ENCODE measurements at places on chromosomes 12 and 14. TPM values are rescaled to one million over a fixed set of nuclear protein-coding genes. Genes with fewer than 3 reads are reported as not detected.

DNA sequence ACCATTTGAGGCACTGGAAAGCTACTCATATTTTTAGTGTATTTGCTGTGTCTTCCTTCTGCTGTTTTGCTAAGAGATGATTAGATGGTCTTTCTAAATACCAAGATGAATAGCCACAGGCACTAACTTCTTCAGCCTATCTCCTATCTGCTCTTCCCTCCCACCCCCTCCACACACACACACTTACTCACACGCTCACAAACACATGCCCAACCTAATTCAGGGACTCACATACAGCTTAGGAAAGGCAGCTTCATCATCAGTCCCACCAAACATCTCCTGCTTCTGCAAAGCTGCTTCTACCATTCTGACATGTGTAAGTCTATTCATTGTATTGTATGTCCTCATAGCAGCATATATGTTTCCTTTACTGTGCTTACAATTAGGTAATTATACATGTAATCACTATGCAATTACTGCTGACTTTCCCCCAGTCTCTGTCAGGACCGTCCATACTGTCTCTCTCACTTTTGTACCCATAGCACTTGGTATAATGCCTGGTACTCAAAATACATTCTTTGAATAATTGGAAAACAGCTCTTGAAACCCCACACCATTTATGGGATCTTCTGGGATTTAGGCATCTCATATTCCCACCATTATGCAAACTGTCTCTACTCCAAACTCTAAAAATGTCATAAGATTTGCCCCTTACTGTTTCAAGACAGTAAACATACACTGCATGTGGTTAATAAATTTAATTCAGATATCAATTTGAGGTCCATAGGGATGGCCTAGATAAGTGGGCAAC is 83.3 kb upstream of the HIF1A start:
- no peak for DNase-seq

GRCh38 chr12:8561011-8561410 is 20.3 kb upstream of the CLEC4E start:
- DNase-seq: no peak

Gene DAO
- 1.2 TPM for polyA plus RNA-seq

Gene AHNAK2
- 2.2 TPM for polyA plus RNA-seq

DNA sequence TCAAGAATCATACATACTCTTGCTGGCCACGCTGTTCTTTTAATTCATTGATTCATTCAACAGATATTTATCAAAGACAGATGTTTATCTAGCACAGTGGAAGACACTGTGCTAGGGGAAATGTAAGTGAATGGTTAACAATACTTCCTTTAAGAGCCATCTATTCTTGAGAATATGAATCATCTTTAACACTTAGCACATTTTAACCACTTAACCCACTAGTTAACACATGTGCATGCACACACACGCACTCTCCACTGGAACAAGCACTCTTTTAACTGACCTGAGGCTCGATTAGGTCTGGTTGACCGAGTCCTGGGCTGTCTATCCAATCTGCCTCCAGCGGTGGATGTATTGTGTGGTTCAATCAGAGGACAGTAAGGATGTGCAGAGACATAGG is 34.6 kb downstream of the LMNTD1 start:
- no peak for DNase-seq

GRCh38 chr12:74983917-74984316 is 225.7 kb downstream of the KCNC2 start:
- no peak for DNase-seq

DNA sequence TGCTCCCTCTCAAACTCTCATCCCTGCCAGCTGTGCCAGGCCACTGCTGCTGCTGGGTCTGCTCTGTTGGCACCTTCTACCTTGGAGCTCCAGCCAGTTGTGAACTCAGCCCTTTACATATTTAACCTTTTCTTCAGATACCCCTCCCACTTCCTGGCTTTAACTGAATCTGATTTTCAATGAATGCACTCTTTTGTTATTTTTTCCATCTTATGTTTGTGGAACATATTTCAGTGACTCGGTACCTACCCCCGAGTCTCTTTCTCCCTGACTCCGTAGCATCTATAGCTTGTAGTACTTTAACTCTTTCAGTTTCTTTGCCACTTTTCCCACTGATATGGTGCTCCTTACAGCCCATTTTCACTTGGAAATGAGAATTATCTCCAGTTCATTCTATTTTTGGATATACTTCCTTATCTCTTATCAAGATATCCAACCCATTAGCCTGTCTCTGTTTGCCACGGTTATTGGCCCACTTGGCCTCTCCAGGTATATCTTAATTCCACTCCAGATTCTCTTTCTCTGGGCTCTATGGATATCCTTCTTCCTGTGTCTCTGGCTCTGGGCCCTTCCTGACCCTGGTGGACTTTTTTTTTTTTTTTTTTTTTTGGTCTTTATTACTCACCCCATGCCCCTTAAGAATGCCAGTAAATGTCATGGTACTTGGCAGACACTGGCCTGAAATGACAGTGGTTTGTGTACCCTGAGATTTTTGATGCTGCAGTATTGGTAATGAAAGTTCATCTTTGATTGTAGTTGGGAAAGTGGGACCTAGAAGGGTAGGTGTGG is 62.7 kb downstream of the PELI2 start:
- no peak for DNase-seq

Gene DGKA
- polyA plus RNA-seq: 26.1 TPM
